Stimulated activated CD4-positive, alpha-beta T cell treated with anti-CD3 and anti-CD28 coated beads, Interleukin-1b, Interleukin-23, amount 100 ng/mL, for 1 hour (primary cell): ENCODE measurements at places on chromosomes 5 and 9.

GRCh38 chr9:7921545-7922197 is 122.1 kb upstream of the DMAC1 start:
- no peak for DNase-seq

DNA sequence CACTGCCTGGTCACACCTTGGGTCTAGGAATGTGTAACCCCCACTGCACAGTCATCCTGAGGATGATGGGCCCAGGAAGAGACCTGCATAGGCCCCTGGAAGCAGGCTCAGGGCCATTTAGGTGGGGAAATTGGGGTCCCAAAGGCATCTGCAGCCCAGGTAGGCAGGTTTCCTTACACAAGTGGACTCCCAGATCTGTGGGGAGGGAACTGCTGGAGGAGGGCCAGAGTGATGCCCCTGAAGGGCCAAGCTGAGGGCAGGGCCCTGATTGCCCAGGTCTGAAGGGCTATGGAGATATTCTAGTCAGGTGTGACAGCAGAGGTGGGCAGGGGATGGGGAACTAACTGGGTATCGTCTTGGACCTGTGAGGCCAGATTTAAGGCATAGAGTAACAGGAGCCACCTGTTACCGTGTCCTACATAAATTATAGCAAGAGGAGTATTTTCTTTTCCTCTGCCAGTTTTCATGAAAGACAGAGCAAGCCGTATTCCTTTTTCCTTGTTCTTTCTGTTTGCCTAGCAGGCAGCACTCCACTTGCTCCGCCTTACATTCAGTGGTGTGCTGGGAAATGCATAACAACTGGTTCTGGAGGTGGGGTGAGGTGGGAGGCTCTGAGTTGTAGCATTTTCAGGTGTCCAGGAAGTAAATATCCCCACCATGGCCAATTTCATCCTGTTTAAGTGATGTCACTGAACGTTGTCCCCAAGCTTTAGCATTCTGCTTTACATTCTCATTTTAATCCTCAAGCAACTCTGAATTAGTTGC is 41.3 kb downstream of the PPARGC1B start:
- no peak for DNase-seq

DNA sequence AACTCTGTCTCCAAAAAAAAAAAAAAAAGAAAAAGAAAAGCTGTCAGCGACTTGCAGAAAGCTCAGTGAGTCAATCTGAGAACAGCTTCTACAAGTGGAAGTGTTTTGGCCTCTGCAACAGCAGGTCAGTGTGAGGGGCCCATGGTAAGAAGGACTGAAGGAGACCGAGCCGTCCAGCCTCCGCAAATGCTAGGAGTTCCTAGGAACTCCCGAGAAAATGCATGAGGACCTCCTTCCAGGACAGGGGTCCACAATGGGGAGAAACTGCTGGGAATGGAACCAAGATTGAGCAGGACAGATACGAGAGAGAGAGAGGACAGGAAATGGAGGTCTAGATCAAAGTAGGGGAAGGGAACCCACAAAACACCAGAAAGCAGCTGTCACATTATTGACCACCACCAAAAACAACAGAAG is 180.5 kb downstream of the CRB2 start:
- DNase-seq, result no peak

- no peak for DNase-seq
Measured at GRCh38 chr9:72814083-72814597, 138.7 kb downstream of the ALDH1A1 start.

DNA sequence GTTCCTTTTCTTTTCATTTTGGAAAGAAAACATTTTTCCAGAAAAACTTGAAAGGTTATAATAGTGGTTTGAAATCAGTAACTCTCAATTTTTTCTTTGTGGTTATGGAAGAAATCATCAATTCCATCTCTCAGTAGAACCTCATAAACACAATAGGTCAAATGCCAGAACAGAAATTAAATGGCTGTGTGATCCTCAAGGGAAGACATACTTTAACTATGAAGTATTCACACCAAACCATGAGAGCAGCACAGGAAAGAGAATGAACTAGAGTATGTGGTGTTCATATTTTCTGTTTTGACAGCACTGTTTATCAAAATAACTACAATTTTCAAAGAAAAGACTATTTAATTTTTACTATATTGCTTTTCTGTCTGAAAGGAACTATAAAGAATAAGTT is 29.7 kb upstream of the EFNA5 start:
- no peak for DNase-seq
